Motor neuron (in vitro differentiated cells): ENCODE measurements at places on chromosomes 6 and 20. TPM values are rescaled to one million over a fixed set of nuclear protein-coding genes. Genes with fewer than 3 reads are reported as not detected.

GRCh38 chr6:35371494-35372262 lies 29.3 kb downstream of the PPARD start:
- no peak for ATAC-seq

DNA sequence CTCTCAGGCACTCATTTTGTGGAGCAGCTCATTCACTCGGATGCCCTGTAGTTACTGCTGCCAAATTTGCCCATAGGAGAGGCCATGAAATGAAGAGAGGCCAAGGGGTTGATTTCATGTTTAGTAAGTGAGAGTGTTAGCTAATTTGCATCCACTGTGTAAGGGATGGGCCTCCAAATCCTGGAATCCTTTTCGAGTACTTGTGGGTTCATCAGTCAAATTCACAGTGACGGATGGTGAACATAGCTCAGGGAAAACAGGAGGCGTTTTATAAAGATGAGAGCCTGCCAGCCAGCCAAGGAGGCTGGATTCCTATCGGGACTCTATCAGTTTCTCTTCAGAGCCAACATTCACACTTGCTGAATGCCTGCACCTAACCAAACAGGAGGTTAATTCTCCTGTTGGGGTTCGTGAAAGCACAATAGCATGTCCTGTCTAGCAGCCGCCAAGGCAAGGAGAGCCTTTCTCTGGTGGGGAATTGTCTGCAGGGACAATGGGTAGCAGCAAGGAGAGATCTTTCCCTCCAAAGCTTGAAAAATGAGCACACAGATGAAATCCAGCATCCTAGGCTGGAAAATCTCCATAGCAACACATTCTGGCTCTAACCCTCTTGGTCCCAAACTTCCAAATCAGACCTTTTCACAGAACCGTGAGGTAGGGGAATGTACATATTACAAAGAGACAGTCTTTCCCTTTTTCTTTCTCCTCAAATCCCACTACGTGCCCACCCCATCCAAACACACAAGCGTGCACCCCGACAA lies 231.4 kb upstream of the ECI2 start:
- peak; percentile 44 for ATAC-seq

DNA sequence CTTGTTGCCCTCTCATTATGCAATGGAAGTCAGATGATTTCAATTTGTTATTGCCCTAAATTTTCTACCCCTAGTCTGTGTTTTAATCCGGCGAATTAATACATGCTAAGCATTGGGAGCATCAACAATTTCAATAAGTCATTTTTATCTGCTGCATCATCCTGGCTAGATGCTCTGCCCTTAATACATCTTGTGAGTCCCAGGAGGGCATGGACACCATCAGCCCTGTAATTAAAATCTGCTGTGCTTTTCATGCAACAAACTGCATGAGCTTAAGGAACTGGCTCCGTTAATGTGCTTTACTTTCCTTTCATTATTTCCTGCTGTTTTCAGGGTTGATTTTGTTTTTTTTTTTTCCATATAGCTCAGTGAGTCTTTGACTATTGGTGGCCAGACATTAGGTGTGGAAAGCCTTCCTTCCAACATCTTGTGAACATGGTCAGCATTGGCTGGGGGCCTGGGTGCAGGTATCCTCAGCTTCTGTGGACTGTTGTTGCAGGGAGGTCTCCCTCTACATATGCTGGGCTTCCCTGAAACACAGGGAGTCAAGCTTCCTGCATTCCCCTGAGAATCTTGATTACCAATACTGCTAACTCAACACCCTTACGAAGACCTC lies 8.5 kb upstream of the PBOV1 start:
- no peak for ATAC-seq

DNA sequence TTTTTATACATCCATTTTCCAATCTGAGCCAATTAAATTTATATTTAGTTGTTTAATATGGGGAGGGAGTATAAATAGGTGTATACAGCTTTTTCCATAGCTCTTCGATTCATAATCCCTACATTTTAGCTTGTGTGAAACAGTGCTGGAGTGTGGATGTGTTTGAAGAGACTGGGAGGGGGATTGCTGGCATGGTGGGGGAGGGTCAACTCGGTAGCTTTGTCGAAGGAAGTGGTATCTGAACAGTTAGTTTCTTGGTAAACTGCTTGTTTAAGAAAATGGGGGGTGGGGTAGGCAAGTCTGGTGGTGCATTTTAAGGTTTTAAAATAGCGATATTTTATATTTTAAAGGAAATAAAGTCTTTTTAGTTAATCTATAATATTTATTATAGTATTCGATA lies 1.4 kb upstream of the LIN28B start:
- ATAC-seq, result no peak

GRCh38 chr20:59645761-59646171 lies 41.4 kb downstream of the PHACTR3 start:
- no peak for ATAC-seq

GRCh38 chr6:36774331-36774730 lies 64.9 kb downstream of the CPNE5 start:
- no peak for ATAC-seq

GRCh38 chr6:120608826-120609225 lies 725.5 kb downstream of the TBC1D32 start:
- no peak for ATAC-seq

DNA sequence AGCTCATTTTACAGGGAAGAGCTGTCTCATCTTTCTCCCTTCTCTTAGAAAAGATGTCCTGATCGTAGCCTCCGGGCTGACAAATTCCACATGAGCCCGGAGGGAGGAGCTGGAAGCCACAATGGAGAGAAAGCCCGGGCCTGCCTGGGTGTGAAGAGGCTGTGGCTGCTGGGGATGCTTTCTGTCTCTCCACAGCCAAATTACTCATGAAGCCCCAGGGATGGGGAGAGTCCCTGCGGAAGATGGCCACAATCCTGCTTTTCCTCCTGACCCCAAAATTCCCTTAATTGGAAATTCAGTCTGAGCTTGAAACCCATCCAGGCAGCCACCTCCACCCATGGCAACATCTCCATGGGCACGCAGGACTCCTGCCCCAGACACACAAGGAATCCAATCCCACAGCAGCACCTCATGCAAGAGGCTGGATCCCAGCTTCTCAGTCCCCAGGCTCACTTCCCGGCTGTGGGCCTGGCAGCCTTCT lies 32.4 kb downstream of the JPH2 start:
- ATAC-seq, result no peak

The CRIP3 gene
- total RNA-seq, result 0.82 and 1.9 TPM in 2 replicates
